ENCODE measurements at places on chromosomes 16 and 17. TPM values are rescaled to one million over a fixed set of nuclear protein-coding genes. Genes with fewer than 3 reads are reported as not detected.

Gene ST6GALNAC2
- total RNA-seq, result 28.6 TPM

Gene PRSS8
- 64.6 TPM for total RNA-seq

Gene GPR139
- total RNA-seq, result not detected

Gene NLGN2
- total RNA-seq, result 23.4 TPM

Gene STH
- not detected for total RNA-seq

Gene NLRC3
- total RNA-seq, result 5.3 TPM

DNA sequence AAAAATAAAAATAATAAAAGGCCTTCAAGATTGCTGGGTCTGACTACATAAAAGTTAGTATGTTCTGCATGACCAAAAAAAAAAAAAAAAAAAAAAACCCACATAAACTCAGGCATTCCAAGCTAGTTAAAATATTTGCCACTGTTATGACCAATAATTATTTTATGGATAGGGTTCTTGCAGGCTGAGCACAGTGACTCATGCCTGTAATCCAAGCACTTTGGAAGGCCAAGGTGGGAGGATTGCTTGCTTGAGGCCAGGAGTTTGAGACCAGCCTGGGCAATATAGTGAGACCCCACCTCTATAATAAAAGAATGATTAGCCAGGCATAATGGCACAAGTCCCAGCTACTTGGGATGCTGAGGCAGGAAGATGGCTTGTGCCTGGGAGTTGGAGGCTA lies 8.1 kb downstream of the SCNN1B start:
- H3K27me3 ChIP-seq, result no peaks in the 10 kb centered on the region
- no peak for DNase-seq
- no peak overlapping the region for H3K27ac ChIP-seq
- H3K4me1 ChIP-seq, result no peaks in the 10 kb centered on the region

- H3K36me3 ChIP-seq, result no peaks in the 10 kb centered on the region
- H3K4me3 ChIP-seq, result no peak overlapping the region
- no peaks in the 10 kb centered on the region for H3K4me1 ChIP-seq
- H3K27ac ChIP-seq, result no peak overlapping the region
- peaks cover 20% of the 10 kb centered on the region for H3K27me3 ChIP-seq
Measured at GRCh38 chr16:15855704-15856003, 1.2 kb downstream of the MYH11 start.

GRCh38 chr16:30903002-30903401 lies 6.6 kb downstream of the CTF1 start:
- DNase-seq, result no peak
- no peaks in the 10 kb centered on the region for H3K36me3 ChIP-seq
- no peaks in the 10 kb centered on the region for H3K27me3 ChIP-seq
- H3K4me1 ChIP-seq, result peaks cover 11% of the 10 kb centered on the region
- H3K27ac ChIP-seq, result no peak overlapping the region

- H3K4me1 ChIP-seq, result no peaks in the 10 kb centered on the region
- H3K27me3 ChIP-seq, result no peaks in the 10 kb centered on the region
- no peak overlapping the region for H3K27ac ChIP-seq
- H3K4me3 ChIP-seq, result no peak overlapping the region
- H3K36me3 ChIP-seq, result no peaks in the 10 kb centered on the region
Measured at GRCh38 chr17:68184816-68185436, 62.9 kb upstream of the AMZ2 start.

DNA sequence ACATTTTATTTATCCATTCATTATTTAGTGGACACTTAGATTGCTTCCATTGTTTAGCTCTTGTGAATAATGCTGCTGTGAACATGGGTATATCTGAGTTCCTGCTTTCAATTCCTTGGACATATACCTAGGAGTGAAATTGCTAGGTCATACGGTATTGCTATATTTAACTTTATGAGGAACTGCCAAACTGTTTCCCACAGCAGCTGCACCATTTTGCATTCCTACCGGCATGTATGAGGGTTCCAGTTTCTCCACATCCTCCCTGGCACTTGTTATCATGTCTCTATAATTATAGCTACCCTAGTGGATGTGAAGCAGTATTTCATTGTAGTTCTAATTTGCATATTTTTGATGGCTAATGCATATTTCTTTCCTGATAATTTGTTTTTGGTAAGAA lies 23.7 kb upstream of the DRG2 start:
- H3K4me3 ChIP-seq, result no peak overlapping the region
- no peak overlapping the region for H3K27ac ChIP-seq
- DNase-seq, result no peak
- H3K4me1 ChIP-seq, result no peaks in the 10 kb centered on the region

GRCh38 chr17:14513835-14514234 lies 213.0 kb downstream of the HS3ST3B1 start:
- H3K4me1 ChIP-seq, result no peaks in the 10 kb centered on the region
- H3K4me3 ChIP-seq, result no peak overlapping the region
- H3K27ac ChIP-seq, result no peak overlapping the region

DNA sequence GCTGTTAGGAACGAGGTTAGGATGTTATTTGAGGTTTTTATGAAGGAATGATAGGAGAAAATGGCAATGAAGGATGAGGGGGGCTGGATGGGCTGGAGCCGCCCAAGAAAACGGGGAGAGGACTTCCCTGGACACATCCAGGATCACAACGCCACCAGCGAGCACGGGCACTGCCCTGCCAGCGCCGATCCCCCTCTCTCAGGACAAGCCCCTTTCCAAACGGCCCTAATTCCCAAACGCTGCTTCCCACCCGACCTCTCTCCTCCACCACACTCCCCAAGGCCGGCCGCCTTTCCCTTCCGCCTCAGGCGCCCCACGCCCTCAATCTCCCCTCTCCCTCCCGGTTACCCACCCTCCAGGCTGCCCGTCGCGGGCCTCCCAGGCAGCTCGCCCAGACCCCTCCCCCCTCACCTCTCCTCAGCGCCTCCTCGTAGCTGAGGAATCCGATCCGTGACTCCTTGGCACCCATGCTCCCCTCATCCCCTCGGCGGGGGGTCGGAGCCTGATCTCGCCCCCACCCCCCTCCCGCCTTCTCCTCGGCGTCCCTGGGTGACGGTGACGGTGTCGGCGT lies 377 bp downstream of the USP32 start:
- no peaks in the 10 kb centered on the region for H3K36me3 ChIP-seq
- peak overlapping the region; percentile 94 for H3K27ac ChIP-seq
- no peak for DNase-seq

DNA sequence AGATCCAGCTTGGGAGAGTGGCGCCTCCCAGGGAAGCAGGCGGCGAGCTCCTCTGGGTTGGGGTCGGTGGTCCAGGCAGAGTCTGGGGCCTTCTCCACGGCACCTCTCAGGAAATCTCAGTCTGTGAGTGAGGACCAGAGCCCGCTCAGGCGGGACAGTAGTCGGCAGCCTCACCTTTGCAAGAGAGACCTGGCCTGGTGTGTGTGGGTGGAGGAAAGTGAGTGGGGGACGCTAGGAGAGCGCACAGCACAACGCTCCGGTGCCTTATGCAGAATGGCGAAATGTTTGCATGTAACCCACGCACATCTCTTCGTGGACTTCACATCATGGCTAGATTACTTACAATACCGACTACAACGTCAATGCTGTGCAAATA lies 2.2 kb downstream of the AHSP start:
- H3K4me1 ChIP-seq, result no peaks in the 10 kb centered on the region
- DNase-seq, result no peak
- H3K36me3 ChIP-seq, result no peaks in the 10 kb centered on the region
- H3K27me3 ChIP-seq, result peaks cover 4% of the 10 kb centered on the region
- peak overlapping the region; percentile 11 for H3K4me3 ChIP-seq

DNA sequence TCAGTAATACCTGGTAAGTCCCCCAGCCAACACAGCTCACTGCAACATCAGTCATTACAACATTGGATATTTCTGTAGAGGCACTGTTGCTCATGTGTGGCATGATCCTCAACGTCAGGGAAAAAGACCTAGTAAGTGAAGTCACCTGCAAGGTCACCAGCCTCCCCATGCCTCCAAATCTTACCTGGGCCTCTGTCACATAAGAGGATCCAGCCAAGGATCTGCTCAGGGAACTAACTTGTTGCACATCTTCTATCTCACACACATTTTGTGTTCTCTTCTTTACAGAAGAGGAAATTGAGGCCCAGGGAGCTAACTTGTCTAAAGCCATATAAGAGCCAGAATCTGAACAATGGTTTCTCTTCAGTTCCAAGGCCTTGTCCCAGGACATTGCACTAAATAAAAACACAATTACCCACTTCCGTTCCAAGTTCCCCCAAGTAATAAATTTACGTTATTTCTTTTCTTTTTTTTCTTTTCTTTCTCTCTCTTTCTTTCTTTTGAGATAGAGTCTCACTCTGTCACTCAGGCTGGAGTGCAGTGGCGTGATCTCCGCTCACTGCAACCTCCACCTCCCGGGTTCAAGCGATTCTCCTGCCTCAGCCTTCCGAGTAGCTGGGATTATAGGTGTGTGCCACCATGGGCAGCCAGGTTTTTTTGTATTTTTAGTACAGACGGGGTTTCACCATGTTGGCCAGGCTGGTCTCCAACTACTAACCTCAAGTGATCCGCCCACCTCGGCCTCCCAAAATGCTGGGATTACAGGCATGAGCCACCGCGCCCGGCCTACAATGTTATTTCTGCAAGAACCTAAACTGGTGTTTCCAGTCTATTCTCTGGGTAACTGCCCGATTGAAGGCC lies 1.3 kb downstream of the SHMT1 start:
- no peaks in the 10 kb centered on the region for H3K27me3 ChIP-seq
- no peaks in the 10 kb centered on the region for H3K36me3 ChIP-seq
- no peaks in the 10 kb centered on the region for H3K4me1 ChIP-seq
- DNase-seq, result no peak

DNA sequence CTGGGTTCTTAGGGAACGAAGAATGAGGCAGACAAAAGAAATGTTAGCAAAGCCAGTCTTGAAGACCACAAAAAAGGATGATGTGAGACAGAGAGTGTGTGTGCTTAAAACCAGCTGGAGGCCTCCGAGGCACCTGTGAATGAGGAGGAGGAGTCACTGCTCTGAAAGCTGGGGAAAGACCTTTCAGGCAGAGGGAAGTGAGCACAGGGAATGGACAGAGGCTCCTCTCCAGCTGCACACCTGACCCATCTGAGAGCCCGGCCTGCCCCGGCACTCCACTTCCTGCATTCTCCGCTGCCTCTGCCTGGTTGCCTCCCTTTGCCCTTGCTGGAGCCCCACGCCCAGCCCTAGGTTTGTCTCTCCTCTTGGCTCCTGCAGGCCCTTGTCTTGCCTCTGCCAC lies 55.2 kb upstream of the SREBF1 start:
- DNase-seq, result no peak
- no peaks in the 10 kb centered on the region for H3K27me3 ChIP-seq
- no peak overlapping the region for H3K4me3 ChIP-seq
- no peaks in the 10 kb centered on the region for H3K4me1 ChIP-seq

DNA sequence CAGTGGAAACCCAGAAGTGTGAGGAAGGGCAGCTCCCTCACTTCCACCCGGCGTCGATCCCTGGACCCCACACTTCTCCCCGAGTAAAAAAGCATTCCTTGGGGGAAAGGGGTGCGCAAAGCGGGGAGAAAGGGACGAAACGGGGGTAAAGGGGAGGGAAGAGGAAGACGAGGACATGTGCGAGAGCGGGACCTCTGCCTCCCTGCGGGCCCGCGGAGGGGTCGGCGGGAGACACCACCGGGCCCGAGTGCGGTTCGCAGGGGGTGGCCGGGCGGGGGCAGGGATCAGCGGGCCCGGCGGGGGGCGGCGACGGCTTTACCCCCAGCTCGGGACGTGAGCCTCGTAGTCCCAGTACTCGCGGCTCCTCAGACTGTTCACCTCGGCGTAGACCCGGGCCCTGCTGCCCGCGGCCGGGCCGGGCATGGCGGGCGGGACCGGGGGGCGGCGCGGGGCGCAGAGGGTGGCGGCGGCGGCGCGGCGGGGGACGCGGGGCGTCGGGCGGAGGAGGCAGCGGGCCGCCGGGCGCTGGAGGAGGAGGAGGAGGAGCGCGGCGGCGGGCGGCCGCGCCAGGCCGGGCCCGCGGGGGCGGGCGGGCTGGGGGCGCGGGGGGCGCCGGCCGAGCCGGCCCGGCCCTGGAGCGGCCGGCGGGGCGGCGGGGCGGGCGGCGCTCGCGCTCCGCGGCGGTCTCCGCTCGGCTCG lies 443 bp downstream of the CSNK2A2 start:
- H3K27me3 ChIP-seq, result no peaks in the 10 kb centered on the region
- peak overlapping the region; percentile 85 for H3K4me3 ChIP-seq
- H3K4me1 ChIP-seq, result no peaks in the 10 kb centered on the region
- DNase-seq, result peak; percentile 46
- peaks cover 4% of the 10 kb centered on the region for H3K36me3 ChIP-seq

- H3K27ac ChIP-seq, result no peak overlapping the region
- no peaks in the 10 kb centered on the region for H3K36me3 ChIP-seq
- peaks cover 15% of the 10 kb centered on the region for H3K4me1 ChIP-seq
- no peak overlapping the region for H3K4me3 ChIP-seq
- no peaks in the 10 kb centered on the region for H3K27me3 ChIP-seq
Measured at GRCh38 chr16:23131931-23132621, 17.2 kb downstream of the USP31 start.

DNA sequence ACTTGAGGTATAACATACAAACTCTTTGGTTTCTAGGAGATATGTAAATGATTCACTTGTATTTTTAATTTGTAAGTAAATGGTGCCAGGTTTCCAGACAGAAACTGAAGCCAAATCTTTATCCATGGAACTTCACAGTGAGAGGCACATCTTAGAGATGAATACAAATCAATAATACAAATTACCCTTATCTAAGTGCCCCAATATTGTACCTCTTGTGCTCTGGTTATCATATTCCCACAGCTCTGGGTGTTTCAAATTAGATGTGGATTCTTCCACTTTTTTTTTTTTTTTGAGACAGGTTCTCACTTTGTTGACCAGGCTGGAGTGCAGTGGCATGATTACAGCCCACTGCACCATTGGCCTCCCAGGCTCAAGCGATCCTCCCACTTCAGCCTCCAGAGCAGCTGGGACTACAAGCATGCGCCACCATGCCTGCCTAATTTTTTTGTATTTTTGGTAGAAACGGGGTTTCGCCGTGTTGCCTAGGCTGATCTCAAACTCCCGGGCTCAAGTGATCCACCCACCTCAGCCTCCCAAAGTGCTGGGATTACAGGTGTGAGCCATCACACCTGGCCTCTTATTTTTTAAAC lies 38.0 kb upstream of the DHX40 start:
- no peaks in the 10 kb centered on the region for H3K27me3 ChIP-seq
- no peaks in the 10 kb centered on the region for H3K36me3 ChIP-seq
- H3K27ac ChIP-seq, result no peak overlapping the region
- no peaks in the 10 kb centered on the region for H3K4me1 ChIP-seq

Measured in kidney (tissue), 22 donors.